Activated T-helper 1 cell treated with anti-CD3 and anti-CD28 coated beads, Interleukin-2, amount 50 U/mL, for 16 hours (primary cell): ENCODE measurements at places on chromosomes 5 and 9.

- no peak for DNase-seq
Observed at GRCh38 chr9:90893706-90894105, 92.1 kb downstream of the SYK start.

GRCh38 chr9:110520120-110520701 lies 59.3 kb downstream of the SVEP1 start:
- DNase-seq, result no peak

DNA sequence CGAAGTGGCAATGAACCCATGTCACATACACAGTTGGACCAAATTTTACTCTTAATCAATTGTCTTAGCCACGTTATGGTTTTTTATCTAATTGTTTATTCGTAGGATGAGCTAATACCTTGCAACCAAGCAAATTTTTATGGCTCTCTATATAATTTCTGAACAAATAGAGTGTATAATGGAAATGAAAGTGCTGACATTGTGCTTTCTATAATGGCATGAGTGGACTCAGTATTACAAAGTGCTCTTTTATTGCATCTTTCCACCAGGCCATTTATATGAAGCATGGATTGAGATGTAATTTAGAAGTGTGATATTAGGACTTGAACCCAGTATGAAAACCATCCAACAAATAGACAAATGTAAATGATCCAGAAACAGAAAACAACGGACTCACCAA lies 1096.0 kb downstream of the DTWD2 start:
- no peak for DNase-seq

DNA sequence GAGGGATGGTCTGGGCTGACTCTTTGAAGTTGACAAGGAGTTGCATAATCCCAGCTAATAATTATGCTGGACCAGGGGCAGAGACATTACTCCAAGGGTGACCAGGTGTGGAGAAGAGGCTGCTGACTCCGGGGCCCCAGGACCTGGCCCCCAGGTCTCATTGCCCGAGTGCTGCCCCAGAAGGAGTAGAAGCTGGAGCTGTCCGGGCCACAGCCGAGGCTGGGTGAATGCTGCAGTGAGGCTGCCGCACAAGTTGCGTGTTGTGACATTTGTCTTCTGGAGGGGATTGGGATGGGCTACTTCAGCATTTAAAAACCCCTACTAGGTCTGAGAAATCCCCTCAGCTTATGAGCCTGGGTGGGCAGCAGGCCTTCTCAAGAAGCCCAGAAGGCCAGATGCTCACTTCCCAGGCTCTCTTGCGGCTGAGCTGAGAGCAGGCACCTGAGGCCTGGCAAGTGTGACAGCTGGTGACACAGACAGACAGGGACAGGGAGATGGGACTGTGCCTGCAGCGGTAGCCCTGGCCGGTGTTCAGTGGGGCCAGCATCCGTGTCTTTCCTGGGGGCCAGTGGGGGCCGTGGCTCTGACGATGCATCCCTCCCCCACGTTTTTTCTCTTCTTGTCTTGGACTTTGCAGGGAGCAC lies 122.8 kb downstream of the KCNIP1 start:
- DNase-seq, result no peak

GRCh38 chr9:92276331-92277032 lies 17.0 kb downstream of the IARS1 start:
- no peak for DNase-seq
